H9 (cell line): ENCODE measurements at places on chromosomes 7 and 10. TPM values are rescaled to one million over a fixed set of nuclear protein-coding genes. Genes with fewer than 3 reads are reported as not detected.

Gene FXYD4
- total RNA-seq, result not detected in 2 replicates

Gene CUZD1
- 17.2 and 19.4 TPM in 2 replicates for total RNA-seq

GRCh38 chr10:79443338-79444198 lies 1.9 kb downstream of the ZCCHC24 start:
- no peak for DNase-seq

- DNase-seq, result peak; percentile 82
Observed at GRCh38 chr7:76225379-76225778, 23.7 kb downstream of the SRRM3 start.

Gene LANCL2
- total RNA-seq, result 26.4 and 30.4 TPM in 2 replicates

DNA sequence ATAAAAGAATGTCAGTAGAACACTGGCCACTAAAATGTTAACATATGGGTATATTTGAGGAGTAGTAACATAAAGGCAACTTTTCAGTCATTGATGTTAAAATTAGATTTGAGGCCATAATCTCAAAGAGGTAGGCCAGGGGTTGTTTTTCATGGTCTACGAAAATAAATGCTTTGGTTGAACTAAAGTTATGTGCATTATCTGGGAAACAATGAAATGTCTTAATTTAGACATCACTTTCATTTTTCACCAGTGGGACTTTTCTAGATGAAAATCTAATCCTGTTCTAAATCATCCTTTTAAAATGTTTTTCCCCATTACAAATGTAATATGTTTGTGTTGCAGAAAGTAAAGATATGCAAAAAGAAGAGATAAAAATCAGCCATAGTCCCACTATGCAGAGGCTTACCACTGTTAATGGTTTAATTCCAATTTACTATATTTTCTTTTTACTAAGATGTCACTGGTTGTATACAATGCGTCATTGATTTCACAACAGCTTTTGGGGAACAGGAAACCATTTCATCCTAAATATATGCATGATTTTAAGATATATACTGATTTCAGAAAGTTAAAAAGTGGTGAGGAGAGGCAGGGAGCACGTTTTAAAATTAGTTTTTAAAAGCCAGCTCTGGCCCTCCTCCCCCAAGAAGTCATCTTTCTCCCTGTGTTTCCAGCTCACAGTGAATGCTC lies 64.3 kb downstream of the ARID5B start:
- DNase-seq, result no peak

DNA sequence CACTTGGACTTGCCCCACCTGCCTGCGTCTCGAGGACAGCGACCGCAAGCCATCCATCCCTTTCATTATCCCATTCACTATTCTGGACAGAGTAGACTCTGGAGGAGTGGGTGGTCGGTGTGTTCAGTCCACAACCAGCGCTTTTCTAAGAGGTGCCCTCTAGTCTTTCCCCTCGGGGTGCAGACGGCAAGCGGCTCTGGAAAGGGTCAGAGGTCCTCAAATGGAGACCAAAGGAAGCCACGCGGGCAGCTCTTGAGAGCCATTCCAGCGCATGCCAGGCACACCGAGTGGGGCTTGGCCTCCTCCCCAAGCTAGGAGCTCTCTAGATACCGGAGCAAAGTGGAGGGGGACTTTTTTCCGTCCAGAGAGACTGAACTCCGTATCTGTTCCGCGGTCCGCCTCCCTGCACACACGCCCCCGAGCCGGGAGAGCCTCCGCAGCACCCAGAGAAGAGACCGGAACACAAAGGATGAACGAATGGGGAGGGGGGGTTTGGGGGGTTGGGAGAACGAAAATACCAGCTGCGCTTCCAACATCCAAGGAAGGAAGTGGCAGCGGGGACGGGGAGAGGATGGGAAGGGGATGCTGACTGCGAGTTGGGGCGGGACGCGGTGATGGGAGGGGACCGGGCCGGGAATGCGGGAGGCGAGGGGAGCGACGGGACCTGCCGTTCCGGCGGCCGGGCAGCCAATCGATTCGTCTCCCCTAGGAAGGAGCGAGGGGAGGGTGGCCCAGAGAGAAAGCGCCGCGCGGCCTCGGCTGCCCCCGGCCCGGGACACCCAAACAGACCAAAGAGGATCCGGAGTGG lies 515 bp downstream of the GSDME start:
- DNase-seq, result peak; percentile 76

Gene ANKRD2
- total RNA-seq, result not detected in 2 replicates

GRCh38 chr7:33356336-33356735 lies 227.0 kb downstream of the BBS9 start:
- no peak for DNase-seq

- DNase-seq, result no peak
Observed at GRCh38 chr7:143239813-143240212, 18.0 kb downstream of the TAS2R40 start.

- no peak for DNase-seq
Observed at GRCh38 chr10:85557077-85557476, 809.5 kb downstream of the GRID1 start.

Gene GHITM
- total RNA-seq, result 95.2 and 95.6 TPM in 2 replicates

DNA sequence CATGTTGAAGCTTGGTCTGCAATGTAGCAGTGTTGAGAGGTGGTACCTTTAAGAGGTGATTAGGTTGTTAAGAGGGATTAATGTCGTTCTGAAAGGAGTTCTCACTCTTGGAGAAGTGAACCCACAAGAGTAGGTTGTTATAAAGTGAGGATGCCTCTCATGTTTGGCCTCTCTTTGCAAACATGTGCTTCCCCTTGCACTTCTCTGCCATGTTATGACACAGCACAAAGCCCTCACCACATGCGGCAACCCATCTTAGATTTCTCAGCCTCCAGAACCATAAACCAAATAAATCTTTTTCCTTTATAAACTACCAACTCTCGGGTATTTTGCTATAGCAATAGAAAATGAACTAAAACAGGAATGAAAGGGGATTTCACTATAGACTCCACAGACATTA lies 66.3 kb downstream of the KMT2C start:
- DNase-seq, result no peak
